Kidney epithelial cell (primary cell): ENCODE measurements at places on chromosomes 3 and 15.
A peak's percentile ranks its signal among the peaks of the same experiment; 100 is the strongest.

GRCh38 chr3:152720951-152721718, 113.8 kb upstream of the P2RY1 start:
- no peak for DNase-seq

DNA sequence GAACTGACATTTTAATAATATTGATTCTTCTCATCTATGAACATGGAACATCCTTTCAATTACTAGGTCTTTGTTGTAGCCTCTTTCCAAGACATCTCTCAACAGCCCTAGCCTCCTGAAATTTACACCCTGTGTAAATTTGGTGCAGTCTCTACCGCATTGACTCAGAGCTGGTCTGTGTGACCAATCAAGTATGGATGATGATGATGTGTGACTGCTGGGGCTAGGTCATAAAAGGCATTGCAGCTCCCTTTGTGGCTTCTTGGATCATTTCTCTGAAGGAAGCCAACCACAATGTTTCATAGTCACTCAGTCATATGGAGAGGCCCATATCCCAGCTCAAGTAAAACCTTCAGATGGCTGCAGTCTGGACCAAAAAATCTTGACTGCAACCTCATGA, 62.1 kb upstream of the FAM3D start:
- no peak for DNase-seq

DNA sequence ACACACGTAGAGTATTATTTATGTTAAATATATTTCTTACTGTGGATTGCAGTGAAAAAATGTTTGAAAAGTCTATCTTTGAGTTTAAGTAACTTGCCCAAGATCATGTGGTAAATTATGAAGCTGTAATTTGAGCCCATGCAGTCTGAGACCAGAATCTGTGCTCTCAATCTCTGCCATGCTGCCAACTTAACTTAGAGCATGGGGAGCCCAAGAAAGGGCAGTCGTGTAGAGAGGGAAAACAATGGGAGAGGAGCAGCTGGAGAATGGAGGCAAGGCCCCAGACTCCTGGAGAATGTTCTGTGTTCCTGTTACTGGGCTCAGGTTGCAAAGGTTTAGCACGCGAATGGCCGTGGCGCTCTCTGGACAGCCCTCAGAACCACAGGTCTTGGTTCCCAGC, 311.6 kb upstream of the RASGRP1 start:
- DNase-seq = no peak

DNA sequence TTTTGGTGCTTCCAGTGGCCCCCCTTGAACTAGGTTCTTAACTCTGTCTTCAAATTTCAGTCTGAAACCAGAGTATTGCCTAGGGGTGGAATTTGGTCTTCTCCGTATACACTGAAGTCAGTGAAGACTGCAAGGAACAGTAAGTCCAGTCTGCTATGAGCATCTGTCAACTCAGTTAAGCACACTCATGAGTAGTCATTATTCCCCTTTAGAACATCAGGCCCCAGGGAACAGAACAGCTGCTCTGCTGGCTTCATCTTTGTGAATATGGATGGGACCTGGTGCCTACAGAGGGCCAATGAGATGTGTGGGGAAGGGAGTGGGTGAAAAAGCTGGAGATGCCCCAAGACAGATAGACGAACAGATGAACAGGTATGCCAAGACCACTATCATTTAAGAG, 85.2 kb upstream of the PRR23C start:
- DNase-seq = no peak

- DNase-seq = peak; percentile 89
These were observed at the start of the genes HYAL3 and NAA80 for GRCh38 chr3:50298836-50299637. Gene HYAL3 (minus strand): TSS chr3:50299405. CDS start chr3:50295602, 3,803 bp downstream. Gene NAA80 (minus strand): TSS chr3:50299405. CDS start chr3:50297463, 1,942 bp downstream.

- DNase-seq = peak; percentile 69
These were observed 642 bp downstream of the ZBTB11 start for GRCh38 chr3:101676216-101676764.

DNA sequence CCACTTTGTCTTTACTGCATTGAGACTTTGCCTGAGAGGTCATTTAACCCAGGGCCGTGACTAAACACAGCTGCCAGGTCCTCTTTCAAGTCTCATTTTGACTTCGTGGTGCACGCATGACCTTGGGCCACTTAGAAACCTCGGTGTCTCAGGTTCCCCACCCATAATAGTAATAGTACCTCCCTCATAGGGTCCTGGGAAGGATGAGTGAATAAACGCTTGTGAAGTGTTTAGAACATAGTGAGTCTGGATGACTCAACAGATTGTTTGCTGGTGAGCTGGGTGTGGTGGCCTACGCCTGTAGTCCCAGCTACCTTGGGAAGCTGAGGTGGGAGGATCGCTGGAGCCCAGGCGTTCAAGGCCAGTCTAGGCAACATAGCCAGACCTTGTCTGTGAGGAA, 56.3 kb downstream of the BDH1 start:
- DNase-seq = peak; percentile 70

DNA sequence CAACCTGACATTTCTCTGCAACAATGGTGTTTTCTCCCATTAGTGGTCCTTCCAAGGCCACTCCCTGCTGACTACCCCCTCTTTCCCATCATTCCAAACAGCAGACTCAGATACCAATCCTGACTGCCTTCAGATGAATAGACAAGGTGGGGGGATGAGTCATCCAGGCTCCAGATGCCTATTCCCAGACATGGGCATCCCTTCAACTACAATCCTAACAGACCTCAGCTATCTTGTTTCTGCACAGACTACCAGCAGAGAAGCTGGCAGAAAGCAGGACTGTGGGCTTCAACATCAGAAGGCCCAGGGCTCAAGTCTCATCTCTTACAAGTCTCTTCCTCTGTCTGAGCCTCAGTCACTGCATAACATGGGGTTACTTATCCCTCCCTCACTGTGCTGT, 2.2 kb downstream of the RBP1 start:
- DNase-seq = peak; percentile 86

- DNase-seq = no peak
These were observed 7.3 kb downstream of the BCL6 start for GRCh38 chr3:187738071-187738330.

DNA sequence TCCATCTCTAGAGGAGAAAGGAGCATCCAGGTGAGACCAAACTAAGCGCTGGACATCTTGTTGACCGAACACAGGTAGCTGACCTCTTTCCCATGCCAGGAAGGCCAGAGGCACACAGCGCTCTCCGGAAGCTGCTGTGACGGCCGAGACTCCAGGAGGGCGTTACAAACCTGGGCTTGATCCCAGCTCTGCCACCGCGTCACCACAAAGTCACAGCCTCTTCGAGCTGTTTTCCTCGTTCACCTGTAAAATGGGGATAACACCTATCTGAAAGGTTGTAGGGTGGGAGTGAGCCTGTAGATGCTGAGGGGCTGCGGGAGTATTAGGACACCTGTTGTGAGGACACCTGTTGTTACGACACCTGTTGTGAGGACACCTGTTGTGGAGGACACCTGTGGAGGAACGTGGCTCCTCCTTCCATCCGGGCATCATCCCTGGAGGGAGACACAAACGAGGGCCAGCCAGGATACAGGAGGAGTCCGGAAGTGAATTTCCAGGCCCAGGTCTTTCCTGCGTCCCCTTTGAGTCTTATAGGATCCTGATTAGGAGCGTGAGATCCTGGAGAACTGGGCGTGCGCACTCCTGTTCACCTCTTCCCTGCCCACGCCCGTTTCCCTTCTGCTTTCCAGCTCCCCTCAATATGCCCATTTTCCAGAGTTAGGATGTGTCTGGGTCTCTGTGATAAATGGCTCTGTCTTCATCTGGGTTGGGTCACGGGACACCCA, 2.3 kb upstream of the MUC4 start:
- DNase-seq = no peak
